Right hindlimb (tissue), 1 donor: ENCODE measurements at places on chromosomes 5 and 9.
A peak's percentile ranks its signal among the peaks of the same experiment; 100 is the strongest.

DNA sequence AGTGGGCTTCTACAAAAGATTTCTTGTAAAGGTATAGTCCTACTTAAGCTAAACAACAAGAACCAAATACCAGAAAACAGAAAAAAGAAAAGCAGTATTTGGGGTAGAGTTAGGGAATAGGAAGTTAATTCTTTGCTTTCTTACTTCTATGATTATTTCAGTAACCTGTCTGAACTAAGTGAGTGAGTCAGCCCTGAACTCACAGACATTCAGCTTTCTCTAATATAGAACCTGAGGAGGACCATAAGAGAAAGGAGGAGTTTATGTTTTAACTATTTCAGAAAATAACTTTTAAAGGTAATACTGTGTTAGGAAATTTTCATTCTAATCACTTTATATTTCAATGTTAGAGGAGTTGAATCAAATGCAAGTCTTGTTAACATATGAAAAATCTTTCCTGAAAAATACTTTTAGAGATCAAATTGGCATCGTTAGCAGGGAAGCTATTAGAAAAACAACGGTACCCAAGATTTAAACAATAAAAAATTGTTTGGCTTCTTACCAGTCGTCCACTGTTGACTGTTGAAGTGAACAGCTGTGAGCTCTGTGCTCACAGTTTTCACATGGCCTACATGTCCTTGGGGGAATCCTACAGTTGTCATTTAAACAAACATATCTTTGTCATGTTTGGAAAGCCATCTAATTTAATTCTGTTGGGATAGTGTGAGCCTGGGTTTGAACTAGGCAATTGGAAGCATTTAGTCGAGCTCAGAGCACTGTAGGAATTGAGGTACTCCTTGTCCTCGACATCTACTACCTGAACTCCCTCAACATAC lies 19.9 kb upstream of the ZFAND5 start:
- DNase-seq, result no peak

GRCh38 chr5:178314961-178315820 lies 82.6 kb upstream of the PHYKPL start:
- DNase-seq, result peak; percentile 12

GRCh38 chr5:97836816-97837215 lies 653.8 kb upstream of the RIOK2 start:
- DNase-seq, result peak; percentile 55

DNA sequence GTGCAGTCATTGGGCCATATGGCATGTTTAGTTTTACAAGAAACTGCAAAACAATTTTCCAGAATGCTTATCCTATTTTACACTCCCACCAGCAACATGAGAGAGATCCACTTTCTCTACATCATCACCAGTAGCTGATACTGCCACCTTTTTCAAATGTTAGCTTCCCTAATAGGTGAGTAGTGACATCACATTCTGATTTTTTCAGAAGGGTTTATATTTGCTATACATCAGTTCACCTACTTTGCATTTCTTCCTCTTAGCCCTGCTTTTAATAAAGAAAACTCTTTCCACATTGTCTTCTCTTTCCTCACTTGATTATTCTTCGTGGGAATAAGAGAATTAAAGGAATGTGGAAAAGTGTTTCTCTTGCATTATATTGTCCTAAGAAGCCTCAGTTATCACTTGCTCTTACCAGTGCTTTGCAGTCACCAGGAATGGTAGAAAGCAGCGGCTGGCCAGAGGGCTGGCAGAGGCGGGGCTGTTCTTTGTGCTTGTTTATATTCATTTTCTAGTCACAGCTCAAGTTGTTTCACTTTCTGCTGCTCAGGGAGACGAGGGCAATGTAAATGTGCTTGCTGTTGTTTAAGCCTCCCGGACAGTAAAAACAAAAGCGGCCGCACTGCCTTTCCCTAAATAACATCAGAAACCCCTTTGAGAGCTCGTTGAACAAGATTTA lies 164.8 kb downstream of the HSD17B3 start:
- DNase-seq, result peak; percentile 60

DNA sequence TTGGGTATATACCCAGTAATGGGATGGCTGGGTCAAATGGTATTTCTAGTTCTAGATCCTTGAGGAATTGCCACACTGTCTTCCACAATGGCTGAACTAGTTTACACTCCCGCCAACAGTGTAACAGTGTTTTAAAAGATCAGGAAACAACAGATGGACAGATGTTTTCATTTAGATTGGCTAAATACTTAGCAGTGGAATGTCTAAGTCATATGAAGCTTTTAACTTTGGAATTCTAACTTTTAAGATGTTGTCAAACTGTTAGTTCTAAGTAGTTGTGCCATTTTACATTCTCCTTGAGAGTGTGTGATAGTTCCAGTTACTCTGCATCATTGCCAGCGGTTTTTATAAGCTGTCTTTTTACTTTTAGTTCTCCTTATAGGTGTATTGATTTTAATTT lies 688.8 kb downstream of the SEMA5A start:
- no peak for DNase-seq

DNA sequence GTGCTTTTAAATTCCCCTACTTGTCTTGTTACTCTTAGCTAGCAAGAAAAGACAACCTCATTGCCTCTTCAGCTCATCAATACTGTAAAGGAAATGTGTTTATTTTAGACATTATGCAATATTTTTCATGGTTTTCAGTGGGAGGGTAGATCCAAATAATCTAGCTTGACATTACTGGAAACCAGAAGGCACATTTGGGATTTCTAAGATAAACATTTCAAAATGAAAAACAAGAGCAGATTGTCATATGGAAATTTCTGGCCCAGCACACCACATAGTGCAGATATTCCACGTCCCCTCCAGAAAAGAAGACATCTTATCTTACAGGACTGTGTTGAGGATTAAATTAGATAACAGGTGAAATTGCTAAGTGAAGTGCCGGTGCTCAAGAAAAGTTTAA lies 296.9 kb downstream of the MSX2 start:
- DNase-seq, result no peak

GRCh38 chr5:15938961-15939360 lies 240.6 kb downstream of the MARCHF11 start:
- no peak for DNase-seq

DNA sequence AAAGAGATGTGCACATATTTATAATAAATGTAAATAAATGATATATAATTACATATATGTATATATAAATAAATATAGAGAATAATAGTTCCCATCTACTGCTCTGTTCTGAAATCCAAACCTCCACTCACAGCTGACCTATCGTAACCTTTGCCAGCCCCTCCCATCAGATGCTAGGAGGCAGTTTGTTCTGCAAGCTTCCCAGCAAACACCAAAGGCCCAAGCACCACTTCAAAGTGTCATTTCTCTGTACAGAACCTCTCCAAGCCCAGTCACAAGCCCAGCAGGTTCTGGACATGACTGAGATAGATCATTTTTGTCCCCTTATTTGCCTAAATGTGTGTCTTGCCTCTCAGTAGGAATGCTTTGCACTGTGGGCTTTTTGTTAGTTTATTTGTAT lies 62.4 kb downstream of the MFAP3 start:
- DNase-seq, result no peak

DNA sequence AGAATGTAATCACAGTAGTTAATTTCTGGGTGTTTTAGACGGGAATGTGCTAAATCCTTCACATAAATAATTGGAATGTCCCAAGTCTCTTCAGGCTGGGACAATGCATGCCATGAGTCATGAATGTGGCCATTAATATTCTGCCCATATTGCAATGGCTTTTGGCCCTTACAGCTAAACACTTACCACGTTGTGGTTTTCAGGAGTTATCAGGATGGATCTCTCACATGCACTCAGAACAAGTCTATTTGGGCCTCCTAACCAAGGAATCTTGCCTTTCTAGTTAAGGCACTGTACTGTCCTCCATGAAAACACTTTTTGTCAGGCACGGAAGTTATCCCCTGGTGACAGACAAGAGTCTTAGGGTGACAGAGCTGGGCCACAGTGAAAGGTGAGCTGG lies 32.7 kb downstream of the PKD2L2 start:
- DNase-seq, result no peak

DNA sequence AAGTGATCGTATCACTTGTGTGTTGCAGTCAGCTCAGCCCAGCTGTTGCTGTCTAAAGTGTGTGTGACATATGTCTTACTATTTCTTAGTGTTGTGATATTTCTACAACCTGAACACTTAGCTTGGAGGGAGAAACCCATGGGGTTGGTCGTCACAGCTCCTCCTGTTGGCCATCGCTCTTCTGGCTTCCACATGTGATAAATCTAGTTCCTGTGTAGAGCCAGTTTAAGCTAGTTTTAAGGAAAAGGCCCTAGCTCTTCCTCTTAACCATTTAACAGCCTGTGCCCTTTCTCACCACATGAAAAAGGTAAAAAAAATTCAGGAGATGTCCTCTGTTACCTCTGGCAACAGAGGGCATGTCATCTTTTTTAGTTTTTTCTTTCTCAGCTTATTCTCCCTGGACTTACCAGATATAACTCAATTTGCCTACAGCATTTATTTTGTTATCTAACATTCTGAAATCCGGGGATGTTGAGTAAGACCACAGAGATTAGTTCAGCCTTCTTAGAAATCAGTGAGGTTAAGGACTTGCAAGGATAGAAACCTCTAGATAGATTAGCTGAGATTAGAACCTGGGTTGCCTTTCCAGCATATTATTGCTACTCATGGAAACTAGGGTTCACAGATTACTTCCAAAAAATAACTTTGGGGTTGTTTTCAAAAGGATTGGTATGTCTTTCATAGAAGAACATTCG lies 100.4 kb downstream of the GAPVD1 start:
- DNase-seq, result no peak

GRCh38 chr9:133584559-133585476 lies 24.4 kb downstream of the FAM163B start:
- DNase-seq, result no peak

DNA sequence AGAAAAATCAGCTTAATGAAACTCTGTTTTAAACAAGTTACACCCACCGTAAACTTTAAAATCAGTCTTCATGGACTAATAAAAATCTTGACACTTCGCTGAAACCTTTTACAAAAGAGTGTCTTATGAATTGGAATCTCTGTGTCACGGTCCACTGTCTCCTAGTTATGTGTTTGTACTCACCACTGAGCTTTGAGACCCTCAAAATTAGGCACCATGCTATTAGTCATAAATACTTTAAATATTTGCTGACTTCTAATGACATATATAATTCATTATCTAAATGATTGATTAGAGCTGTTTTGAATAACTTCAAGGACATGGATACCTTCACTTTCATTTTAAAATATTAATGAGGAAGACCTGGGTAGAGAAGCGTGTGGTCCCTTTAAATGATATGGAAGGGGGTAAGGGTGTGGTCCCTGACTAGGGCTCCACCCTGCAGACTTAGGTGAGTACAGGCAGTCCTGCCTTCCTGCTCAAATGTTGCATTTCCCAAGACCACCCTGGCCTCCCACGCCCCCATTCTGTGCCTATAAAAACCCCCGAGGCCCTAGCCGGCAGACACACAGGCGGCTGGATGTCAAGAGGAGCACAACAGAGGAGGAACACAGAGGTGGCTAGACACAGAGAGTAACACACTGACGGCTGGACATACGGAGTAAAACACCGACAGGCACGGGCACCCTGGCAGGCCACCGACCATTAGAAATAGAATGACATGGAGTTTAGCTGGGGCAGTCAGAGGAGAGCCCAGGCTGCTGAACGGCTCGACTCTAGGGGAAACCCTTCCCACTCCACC lies 179.0 kb upstream of the CDH9 start:
- DNase-seq, result no peak

GRCh38 chr5:157076558-157076957 lies 17.6 kb upstream of the HAVCR1 start:
- no peak for DNase-seq

DNA sequence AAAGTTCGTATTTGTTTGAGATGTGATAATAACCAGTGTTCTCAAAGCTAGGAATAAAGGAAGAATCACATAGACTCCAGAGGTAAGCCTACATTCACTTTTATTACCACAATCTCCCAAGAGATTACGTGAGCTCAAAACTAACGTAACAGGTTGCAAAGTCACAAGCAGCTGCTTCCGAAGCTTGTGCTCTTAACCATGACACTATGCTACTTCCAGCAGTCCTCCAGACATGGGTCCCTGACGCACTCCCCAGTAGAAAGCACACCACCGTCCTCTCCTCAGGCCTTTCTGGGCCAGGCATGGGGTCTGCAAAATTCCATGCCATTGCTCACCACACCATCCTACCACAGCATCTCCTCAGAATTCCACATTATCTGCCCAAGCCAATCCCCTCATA lies 84.6 kb downstream of the PAX5 start:
- DNase-seq, result no peak

- no peak for DNase-seq
Observed at GRCh38 chr5:32753051-32753450, 41.9 kb downstream of the NPR3 start.

DNA sequence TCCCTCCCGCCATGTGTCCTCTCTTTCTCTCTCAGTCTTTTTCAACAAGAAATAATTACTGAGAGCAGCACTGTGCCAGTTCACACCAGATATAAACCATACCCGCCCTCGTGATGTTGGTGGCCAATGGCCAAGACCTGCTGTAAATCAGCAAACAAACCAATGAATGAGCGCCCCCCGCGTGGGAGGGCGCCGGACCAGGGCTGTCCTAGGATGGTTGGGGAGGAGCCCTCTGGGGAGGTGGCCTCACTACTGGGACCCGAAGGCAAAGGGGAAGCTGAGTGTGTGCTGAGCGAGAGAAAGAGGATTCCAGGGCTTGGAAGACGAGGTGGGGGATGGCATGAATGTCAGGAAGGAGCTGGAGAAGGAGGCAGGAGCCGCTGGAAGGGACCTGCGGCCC lies 51.2 kb upstream of the BARHL1 start:
- no peak for DNase-seq

GRCh38 chr9:88716596-88717290 lies 181.8 kb downstream of the NXNL2 start:
- no peak for DNase-seq

DNA sequence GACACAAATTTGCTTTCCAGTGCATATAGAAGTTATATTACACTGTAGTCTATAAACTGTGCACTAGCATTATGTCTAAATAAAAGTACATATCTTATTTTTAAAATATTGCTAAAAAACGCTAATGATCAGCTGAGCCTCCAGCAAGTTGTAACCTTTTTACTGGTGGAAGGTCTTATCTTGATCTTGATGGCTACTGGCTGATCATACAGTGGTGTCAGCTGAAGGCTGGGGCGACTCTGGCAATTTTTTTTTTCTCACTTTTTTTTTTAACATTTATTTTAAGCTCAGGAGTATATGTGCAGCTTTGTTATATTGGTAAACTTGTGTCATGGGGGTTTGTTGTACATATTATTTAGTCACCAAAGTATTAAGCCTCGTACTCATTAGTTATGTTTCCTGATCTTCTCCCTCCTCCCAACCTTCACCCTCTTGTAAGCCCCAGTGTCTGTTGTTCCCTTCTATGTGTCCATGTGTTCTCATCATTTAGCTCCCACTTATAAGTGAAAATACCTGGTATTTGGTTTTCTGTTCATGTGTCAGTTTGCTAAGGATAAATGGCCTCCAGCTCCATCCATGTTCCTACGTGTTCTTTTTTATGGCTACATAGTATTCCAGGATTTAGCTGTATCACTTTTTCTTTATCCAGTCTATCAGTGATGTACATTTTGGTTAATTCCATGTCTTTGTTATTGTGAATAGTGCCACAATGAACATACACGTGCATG lies 38.6 kb upstream of the IFNE start:
- DNase-seq, result no peak

DNA sequence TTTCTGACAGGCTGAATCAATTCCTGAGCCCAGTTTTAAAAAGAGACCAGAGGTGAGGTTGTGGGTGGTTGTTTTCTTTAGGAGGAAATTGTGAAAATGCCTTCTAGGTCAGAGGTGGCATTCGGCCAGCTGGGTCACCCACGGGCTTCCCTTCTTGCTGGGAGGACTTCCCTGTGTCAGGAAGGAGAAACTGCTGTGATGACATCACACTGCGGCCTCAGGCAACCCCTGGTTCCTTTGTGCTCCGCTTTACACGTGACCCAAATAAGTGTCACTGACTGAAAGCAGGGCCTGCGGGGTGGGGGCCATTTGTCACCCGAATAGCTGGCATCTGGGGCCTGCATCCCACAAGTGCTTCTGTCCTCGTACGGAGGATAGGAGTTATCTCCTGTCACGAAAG lies 39.7 kb downstream of the FABP6 start:
- DNase-seq, result peak; percentile 47
